ENCODE measurements at places on chromosomes 16 and 17. TPM values are rescaled to one million over a fixed set of nuclear protein-coding genes. Genes with fewer than 3 reads are reported as not detected.

The BIRC5 gene
- 20.1 TPM for total RNA-seq

The KRT9 gene
- total RNA-seq: not detected

The IKZF3 gene
- total RNA-seq: 0.51 TPM

The HBA1 gene
- total RNA-seq: 357 TPM

The CHTF8 gene
- total RNA-seq: 82.4 TPM

The OR4D1 gene
- not detected for total RNA-seq

The TP53TG3 gene
- not detected for total RNA-seq

The PHAF1 gene
- 16.3 TPM for total RNA-seq

The KRTAP2-2 gene
- not detected for total RNA-seq

The KSR1 gene
- total RNA-seq: 54.1 TPM

The C16orf89 gene
- 5.3 TPM for total RNA-seq

The KRT33B gene
- 0.21 TPM for total RNA-seq

The RAB37 gene
- 1.9 TPM for total RNA-seq

The SLC6A4 gene
- 0.72 TPM for total RNA-seq

The PABPN1L gene
- total RNA-seq: not detected

All from tongue (tissue), 3 donors.